OCI-LY7 (cell line): ENCODE measurements at places on chromosomes 2 and 18. TPM values are rescaled to one million over a fixed set of nuclear protein-coding genes. Genes with fewer than 3 reads are reported as not detected.

The COL5A2 gene
- 0.39 and 0.61 TPM in 2 replicates for total RNA-seq

The FOXD4L1 gene
- 0.80 and 1.5 TPM in 2 replicates for total RNA-seq

The SPATA3 gene
- not detected in 2 replicates for total RNA-seq

The SGPP2 gene
- not detected in 2 replicates for total RNA-seq

The GCG gene
- not detected in 2 replicates for total RNA-seq

The DCAF17 gene
- total RNA-seq, result 39.8 and 40.9 TPM in 2 replicates

The TMEM131 gene
- total RNA-seq, result 32.3 and 41.6 TPM in 2 replicates

The FSHR gene
- total RNA-seq, result not detected in 2 replicates

The NEU4 gene
- total RNA-seq, result 0.50 and 0.84 TPM in 2 replicates

The RBKS gene
- 1.0 and 1.1 TPM in 2 replicates for total RNA-seq

The AQP12A gene
- total RNA-seq, result not detected in 2 replicates

The ASIC4 gene
- 0.74 and 0.96 TPM in 2 replicates for total RNA-seq

The BCL2 gene
- total RNA-seq, result 2.5 and 3.0 TPM in 2 replicates

The RAMP1 gene
- 0.42 TPM in 1 of 2 replicates, not detected in the other for total RNA-seq

The ALPP gene
- total RNA-seq, result not detected in 2 replicates

The FBXO15 gene
- 1.2 and 2.1 TPM in 2 replicates for total RNA-seq

The ABHD1 gene
- total RNA-seq, result not detected in 2 replicates

The C2orf78 gene
- total RNA-seq, result not detected in 2 replicates

The OR6B2 gene
- total RNA-seq, result not detected in 2 replicates
